ENCODE measurements at places on chromosomes 12 and 14.

DNA sequence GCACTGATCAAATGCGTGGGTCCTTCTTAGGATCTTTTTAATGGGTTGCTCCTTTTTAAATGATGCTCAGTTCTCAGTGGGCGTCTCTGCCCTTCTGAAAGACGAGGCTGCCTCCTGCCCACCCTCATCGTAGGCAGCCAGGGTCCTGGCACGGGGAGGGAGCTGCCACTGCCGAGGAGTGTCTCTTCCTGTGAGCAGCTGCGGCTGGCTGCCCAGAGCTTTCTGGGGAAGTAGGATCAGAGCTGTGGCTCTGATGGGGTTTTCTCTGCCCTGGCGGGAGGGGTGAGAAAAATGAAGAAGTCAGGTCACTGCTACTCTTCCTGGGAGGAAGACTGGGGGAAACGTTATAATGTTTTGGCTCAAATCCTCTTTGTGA, 31.1 kb upstream of the BEGAIN start:
- no peak for DNase-seq

DNA sequence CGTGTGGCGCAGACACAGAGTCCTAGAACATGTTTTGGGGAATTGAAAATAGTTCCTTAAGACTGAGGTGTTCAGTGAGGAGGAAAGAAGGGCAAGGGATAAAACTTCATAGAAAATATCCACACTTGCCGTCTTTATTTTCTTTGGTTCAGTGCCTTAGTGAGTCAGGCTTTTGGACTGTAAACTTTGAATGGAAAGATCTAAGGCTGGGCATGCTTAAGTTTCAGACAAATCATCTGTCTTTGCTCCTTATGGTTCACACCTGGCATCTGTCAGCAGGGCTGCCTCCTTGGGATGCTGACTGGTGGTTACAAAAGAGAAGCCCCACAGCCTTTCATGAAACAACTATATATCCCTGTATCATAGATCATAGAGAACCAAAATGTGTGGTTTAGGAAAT, 136.3 kb upstream of the PRICKLE1 start:
- peak; percentile 69 for DNase-seq

- peak; percentile 81 for DNase-seq
Measured at GRCh38 chr14:60655119-60655897, 6.0 kb upstream of the SIX1 start.

DNA sequence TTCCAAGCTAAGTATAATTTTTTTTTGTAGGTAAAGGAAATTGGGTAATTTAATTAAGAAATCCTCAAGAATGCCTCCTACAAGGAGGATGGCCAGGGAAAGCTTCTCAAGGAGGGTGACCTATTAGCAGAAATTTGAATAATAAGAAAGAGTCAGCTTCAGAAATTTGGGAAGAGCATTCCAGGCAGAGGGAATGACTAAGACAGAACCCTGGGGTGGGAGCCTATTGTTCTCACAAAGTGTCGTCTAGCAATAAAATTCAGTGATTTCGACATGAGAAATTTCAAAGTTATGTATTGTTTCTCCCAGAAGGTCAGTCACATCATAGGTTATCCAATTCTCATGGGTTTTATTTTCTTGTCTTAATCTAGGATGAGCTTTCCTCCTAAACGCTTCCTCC, 1168.4 kb downstream of the AACS start:
- no peak for DNase-seq

- no peak for DNase-seq
Measured at GRCh38 chr12:57250956-57251355, at the start of gene STAC3. TSS of gene STAC3 (minus strand) at chr12:57251187. CDS start at chr12:57249636, 1,551 bp downstream.

- DNase-seq = no peak
Measured at GRCh38 chr14:105908481-105908911, 382.1 kb downstream of the TMEM121 start.

GRCh38 chr14:22047115-22047514, 373.5 kb upstream of the OR4E1 start:
- no peak for DNase-seq

DNA sequence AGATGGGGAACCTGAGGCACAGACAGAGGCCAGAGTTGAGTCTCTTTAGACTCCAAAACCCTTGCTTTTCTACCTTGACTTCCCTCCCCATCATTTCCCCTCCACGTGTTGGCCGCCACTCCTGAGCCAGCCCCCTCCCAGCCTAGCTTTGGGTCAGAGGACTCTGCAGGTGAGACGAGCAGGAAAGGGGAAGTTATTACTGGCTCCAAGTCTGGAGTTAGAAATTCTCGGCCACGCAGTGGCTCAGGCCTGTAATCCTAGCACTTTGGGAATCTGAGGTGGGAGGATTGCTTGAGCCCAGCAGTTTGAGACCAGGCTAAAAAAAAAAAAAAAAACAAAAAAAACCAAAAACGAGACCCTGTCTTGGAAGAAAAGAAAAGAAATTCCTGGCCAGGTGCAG, 8.8 kb downstream of the VSX2 start:
- no peak for DNase-seq

DNA sequence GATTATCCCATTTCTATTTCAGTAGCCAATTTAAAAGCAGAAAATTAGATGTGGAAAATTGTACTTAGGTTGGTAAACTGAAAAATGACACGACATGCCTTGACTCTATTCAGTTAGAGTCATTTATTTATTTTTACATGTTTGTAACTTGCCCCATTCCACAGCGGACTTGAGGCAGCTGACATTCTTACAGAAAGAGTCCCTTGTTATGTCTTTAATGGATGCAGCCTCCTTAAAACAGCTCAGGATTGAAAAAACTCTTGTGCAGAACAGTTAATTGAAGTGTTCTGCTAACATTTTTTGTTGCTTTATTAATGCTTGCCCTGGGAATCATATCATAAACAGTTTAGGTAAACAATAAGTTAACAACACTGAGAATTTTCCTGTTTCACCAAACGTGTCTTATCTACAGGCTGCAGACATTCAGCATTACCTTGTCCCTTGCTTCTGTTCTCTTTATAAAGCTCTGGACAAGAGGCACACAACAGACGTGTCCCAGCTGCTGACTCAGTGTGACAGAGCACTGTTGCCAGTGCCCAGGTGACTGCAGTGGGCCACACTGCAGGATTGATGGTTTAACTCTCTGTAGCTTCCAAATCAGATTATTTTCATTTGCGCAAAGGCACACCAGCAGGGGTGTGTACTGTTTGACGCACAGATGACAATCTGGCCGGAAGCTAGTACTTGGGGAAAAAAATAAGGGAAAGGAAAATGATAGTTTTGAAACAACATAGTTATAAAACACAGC, 101.6 kb downstream of the PELI2 start:
- no peak for DNase-seq

Measured in fibroblast of skin of right biceps (primary cell).